ENCODE measurements at places on chromosomes 5 and 9.

DNA sequence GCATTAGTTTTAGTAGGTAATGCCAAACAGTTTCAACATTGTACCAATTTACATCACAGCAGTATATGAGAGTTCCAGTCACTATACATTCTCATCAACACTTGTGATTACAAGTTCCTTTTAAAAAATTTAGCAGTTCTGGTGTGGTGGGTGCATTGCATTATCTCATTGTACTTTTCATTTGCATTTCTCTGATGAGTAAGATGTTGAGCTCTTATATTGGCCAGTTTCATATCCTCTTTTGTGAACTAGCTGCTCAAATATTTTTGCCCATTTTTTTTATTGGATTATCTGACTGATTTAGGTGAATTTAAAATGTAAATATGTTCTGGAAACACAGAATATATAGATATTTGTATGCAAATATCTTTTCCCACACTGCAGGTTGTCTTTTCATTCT lies 160.9 kb upstream of the NR3C1 start:
- no peak for DNase-seq

DNA sequence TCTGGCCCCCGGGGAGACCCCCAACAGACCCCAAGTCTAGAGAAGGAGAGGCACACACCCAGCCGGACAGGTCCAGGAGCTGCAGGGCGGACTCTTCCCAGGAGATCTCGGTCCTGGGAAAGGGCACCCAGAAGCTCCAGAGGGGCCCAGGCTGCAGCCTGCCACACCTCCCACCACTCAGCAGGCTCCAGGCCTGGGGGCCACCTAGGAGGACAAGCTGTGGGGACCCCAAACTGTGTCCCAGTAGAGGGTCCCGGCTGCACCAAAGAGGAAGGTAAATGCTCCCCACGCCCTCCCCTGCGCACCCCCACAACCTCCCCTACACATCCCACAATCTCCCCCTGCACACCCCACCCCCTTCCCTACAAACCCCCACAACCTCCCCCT lies 48.5 kb downstream of the PLEKHG4B start:
- no peak for DNase-seq

GRCh38 chr9:117487555-117488175 lies 72.8 kb upstream of the ASTN2 start:
- DNase-seq, result no peak

DNA sequence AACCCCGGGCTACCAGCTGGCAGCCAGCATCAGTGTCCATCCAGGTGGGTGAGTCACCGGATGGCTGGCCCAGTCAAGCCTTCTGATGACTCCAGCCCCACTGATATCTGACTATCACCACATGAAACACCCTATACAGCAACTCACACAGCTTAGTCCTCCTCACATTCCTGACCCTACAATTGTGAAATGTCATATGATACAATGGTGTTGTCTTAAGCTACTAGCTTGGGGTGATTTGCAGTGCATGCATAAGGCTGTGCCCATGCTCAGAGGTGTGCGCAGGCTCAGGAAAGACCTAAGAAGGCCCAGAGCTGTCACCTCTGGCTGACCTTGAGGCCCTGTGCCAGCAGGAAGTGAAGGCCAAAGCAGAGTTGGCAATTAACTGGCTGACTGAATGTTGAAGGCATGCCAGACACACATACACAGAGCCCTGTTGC lies 21.5 kb upstream of the SEMA4D start:
- DNase-seq, result no peak

DNA sequence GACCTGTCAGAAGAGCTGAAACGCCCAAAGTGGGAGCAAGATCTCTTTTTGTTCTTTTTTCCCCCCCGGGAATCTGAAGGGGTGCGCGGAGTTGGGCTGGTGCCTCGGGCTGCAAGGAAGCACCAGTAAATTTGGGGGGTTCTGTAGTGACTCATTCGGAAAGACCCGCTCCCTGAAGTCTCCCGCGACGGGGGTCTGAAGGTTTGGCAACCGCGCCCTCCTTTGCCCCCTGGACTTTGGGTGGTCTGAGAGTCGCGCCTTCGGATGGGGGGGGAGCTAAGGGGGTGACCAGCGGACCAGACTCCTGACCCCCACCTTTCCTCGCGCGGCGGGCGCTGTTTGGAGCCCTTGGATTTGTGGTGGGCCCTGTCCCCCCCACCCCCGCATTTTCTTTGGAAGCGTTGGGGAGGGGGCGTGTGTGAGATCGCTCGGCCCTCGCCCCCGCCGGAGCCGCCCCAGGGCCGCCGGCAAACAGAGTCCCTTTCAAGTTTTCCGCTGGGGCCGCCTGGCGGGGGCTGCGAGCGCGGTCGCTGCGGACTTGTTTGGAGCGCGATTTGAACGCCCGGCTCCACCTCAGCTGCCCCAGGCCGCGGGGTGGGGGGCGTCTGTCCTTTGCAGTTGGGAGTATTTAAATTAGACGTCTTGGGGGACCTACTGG lies 2.0 kb downstream of the CXXC5 start:
- DNase-seq, result no peak
